Stimulated activated CD8-positive, alpha-beta memory T cell treated with anti-CD3 and anti-CD28 coated beads, Interleukin-4, amount 100 ng/mL, for 4 hours (primary cell): ENCODE measurements at places on chromosomes 7 and 10.

DNA sequence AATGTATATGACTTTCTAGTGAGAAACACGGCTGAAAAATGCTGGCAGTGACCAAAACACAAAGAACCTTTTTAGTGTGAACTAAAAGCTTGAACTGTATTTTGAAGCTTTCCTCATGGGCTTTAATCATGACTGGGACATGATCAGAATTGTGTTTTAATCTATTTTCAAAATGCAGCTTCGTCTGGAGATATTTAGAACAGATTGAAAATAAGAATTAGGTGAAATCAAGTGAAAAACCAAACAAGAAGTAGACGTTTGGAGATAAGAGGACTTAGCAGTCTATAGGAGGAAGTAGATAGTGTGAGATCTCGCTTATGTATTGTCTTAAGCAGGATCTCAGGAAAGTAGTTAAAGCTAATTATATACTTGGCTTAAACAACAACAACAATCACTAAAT lies 865.4 kb upstream of the MBL2 start:
- DNase-seq = no peak

DNA sequence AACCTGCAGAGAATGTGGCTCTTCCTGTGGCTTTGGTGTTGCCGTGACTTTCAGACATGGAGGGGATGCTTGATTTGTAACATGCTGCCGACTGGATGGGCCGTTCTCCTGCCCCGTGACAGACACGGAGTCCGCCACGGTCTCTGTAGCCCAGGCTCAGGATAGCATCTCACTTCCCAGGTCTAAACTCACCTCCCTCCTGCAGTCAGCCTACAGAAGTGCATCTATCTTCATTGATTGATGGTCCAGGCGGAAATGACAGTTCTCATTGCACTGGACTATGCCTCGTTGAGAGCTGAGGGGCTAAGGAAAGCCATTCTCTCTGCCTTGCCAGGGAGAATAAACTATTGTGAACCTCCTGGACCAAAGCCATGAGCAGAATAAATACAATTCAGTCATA lies 77.5 kb downstream of the CHN2 start:
- no peak for DNase-seq

GRCh38 chr10:5040781-5041470 lies 37.3 kb upstream of the AKR1C2 start:
- DNase-seq = no peak

DNA sequence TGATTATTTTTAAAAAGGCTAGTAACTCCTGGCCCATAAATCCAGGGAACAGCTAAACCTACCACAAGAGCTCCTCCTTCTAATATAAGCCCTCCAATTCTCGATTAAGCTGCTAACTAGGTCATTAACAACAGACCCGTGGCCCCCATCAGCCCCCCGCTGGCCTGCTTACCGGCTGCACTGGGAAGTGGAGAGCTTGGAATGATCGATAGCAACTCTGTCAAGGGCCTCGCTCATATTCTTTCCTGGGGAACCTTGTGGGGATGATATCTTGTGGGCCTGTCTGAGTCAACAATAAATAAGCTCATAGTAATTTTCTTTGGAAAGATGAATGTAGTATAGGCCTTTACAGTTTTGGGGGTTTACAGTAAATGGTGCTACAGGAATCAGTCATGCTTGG lies 353.5 kb downstream of the TCERG1L start:
- DNase-seq = no peak

- no peak for DNase-seq
Observed at GRCh38 chr10:133351408-133352318, 4.5 kb downstream of the PRAP1 start.

DNA sequence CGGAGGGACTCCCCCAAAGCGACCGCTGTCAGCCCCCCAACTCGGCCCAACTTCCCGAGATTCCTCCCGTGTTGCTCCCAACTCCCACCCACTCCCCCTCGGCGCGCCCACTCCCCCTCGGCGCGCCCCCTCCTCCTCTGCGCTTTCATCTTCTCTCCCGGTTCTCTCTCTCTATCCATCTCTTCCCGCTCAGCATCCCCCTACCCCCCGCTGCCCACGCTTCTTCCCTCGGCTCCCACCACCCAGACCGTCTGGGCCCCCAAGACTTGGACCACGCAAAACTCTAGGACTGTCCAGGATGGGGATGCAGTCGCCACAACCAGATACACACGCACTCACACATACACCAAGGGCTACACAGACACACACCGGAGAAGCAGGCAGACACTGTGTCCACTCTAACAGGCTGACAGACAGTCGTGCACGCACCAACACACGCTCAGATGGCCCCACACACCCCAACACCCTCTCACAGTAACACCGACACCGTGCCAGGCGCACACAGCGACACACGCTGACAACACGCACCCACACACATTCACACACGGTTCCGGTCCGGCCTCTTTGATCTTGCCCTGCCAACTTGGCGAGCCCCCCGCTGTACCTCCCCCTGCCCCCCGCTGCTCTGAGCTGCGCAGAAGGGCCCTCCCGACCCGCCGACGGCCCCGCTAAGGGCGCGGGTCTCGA lies 1.1 kb downstream of the GRID1 start:
- no peak for DNase-seq

DNA sequence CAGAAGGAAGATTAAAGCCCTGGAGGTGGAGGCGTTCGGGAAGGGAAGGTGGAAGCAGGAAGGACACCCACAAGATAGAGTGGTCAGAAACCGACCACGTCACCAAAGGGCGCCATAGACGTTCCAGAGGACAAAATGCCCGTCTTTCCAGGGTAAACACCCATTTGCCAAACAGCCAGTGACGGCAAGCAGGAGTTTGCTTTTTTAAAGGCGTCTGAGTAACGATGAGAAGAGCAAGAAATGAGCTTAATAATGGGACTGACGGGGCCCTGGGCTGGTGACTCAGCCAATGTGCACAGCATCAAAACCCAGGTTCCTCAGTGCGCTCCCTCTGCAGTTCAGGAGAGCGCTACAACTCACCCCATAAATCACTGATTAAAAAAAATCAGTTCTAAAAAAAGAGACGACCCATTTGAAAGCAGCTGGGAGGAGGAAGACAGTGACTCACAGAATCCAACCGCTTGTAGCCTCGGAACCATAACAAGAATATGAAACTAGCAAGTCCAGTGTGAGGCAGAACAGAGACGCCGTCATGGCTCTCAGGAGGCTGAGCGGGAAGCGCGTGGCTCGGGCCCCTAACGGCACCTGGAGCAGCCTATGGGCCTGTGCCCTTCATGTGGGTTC lies 5.9 kb downstream of the DIP2C start:
- DNase-seq = no peak

DNA sequence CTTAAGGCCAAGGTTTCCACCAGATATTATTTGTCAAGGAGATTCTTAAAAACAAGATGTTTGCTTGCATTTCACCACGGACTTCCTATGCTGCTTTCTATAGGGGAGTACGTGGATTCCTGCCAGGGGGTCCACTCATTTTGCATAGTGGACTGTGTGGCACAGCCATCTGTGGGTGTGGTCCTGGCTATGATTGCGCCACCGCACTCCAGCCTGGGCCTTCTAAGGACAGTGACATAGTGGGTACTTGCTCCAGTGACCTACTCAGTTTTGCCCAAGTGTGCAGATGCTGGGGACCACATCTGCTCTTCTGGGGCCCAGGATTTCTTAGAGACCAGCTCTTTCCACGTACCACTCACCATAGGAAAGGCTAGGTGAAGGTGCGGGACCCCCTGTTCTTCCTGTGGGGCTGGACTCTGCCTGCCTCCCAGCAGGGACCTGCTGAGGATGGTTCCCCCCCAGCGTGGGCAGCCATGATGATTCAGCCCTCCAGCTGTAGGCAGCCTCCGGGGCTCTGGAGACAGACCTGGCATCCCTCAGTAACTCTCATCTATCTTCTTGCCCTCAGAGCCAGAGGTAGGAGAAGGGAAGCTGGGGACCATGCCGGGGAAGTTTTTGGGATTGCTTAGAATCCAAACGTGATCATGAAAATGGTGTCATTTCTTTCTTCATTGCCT lies 42.9 kb downstream of the HK1 start:
- no peak for DNase-seq

DNA sequence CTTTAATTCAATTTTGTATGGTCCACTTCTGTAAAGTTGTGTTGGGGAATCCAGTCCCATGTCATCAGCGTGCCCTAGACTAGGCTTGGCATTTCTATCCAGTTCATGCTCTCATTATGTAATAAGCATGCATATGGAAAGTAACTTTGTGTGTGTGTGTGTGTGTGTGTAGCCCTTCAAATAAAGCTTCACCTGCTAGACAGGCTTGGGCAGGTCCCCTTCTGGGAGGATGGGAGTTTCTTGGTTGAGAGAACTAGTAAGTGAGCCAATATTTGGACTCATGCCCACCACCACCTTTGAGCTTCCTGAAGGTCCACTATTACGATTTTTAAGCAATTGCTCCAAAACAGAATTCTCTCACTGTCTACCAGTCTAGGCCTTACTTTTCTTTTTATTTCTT lies 6.9 kb downstream of the BZW2 start:
- DNase-seq = no peak

- no peak for DNase-seq
Observed at GRCh38 chr10:78491812-78492211, 458.1 kb downstream of the RPS24 start.

DNA sequence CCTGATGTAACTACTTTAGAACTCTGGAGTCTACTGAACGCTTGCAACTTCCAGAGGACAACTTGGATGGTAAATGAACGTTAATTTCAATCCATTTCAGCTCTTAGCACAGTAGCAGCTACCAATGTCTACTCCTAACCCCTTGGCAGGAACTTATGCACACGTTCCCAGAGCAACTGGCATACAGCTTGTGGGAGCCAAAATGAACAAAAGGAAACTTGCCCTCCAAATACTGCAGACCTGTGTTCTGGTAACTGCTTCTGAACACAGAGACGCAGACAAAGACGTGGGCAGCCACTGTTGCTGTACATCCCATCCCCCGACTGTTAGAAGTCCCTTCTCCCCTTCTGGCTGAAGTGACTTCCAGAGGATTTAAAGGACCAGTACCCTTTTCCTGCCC lies 61.3 kb downstream of the XPNPEP1 start:
- no peak for DNase-seq

- no peak for DNase-seq
Observed at GRCh38 chr7:90749774-90750173, 153.7 kb downstream of the CDK14 start.

DNA sequence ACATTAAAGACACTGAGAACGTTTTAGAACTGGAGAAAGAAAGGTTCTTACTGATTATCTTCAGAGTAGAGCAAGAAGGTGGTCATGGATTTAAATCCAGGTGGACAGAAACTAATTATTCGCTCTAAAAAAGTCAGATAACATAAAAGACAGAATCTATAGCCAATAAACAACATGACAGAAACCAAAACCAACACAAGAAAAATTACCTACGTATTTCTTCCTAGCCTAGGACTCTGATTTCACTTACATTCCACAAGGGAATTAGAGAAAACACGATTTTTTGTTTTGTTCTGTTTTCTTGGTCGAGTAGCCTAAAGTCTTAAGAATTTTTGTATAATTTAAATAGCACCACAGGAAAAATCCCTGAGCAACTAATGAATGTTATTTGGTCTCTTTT lies 15.1 kb downstream of the CPA1 start:
- no peak for DNase-seq

DNA sequence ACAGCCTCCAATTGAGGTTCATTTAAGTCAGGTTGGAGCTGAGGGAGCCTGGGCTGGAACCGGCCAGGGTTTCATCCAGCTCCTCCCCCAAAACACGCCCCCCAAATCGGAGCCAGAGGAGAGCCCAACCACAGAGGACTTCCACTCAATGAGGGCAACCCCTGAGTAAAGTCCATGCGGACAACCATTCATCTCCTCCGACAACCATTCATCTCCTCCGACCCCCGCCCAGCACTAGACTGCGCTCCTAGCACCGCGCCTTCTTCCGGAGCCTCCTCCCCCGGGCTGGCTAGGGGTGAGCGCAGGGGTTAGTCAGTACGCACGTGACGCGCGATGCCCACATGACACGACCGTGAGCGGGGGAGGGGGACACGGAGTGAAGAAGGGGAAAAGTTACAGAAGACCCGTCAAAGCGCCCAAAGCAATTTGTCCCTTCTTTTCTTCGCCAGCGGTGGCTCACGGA lies 1.4 kb downstream of the MAGI2 start:
- DNase-seq = no peak

GRCh38 chr10:54396031-54396430 lies 405.0 kb downstream of the PCDH15 start:
- no peak for DNase-seq

DNA sequence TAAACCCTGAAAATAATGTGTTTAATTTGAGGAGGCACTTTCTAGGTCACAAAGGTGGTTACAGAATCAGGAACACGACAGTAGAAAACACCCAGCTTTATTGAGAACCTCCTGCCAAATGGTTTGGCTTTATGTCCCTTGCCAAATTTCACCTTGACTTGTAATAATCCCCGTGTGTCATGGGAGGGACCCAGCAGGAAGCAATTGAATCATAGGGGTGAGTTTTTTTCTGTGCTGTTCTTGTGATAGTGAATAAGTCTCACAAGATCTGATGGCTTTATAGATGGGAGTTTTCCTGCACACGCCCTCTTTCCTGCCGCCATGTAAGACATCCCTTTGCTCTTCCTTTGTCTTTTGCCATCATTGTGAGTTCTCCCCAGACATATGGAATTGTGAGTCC lies 193.8 kb upstream of the KLF6 start:
- DNase-seq = no peak

DNA sequence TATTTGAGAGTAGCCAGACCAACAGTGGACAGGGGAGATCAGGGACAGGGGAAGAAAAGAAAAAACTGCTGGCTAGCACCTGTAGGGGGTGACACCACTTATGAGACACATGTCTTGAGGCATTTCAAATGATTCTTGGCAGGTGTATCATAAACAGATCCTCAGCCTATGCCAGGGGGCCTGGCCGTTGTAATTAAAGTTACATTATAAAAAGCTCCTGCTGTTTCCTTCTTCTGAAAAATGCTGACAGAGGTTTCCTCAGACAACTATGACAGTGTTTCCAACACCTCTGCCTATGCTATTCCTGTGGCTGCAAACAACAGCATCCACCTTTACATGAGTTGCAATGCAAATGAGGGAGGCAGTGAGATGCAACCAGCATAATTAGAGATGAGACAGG lies 281.0 kb upstream of the PTER start:
- no peak for DNase-seq

DNA sequence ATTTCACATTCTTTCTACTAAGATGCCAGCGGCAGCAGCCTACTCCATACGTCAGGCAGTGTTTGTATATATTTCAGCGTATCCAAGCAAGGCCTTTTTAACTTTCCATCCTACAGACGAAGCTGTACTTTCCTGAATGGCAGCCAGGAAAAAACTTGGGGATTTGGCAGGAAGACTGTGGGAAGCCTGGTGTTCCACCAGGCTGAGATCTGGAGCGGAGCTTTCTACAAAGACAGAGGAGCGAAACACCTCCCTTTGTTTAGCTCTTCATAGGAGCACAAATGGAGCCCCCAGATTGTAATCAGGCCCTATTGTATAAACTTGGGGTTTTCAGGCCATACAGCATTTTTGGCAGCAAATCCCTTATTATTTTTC lies 143.8 kb downstream of the TES start:
- no peak for DNase-seq

- no peak for DNase-seq
Observed at GRCh38 chr7:128530855-128531104, 54.2 kb downstream of the METTL2B start.
